ENCODE measurements at places on chromosomes 1 and 21.

GRCh38 chr21:42861848-42862400 lies 17.4 kb downstream of the WDR4 start:
- DNase-seq = no peak

GRCh38 chr1:162952956-162953355 lies 92.0 kb upstream of the CCDC190 start:
- no peak for DNase-seq

- DNase-seq = no peak
Observed at GRCh38 chr1:53589043-53589887, 130.1 kb downstream of the DMRTB1 start.

DNA sequence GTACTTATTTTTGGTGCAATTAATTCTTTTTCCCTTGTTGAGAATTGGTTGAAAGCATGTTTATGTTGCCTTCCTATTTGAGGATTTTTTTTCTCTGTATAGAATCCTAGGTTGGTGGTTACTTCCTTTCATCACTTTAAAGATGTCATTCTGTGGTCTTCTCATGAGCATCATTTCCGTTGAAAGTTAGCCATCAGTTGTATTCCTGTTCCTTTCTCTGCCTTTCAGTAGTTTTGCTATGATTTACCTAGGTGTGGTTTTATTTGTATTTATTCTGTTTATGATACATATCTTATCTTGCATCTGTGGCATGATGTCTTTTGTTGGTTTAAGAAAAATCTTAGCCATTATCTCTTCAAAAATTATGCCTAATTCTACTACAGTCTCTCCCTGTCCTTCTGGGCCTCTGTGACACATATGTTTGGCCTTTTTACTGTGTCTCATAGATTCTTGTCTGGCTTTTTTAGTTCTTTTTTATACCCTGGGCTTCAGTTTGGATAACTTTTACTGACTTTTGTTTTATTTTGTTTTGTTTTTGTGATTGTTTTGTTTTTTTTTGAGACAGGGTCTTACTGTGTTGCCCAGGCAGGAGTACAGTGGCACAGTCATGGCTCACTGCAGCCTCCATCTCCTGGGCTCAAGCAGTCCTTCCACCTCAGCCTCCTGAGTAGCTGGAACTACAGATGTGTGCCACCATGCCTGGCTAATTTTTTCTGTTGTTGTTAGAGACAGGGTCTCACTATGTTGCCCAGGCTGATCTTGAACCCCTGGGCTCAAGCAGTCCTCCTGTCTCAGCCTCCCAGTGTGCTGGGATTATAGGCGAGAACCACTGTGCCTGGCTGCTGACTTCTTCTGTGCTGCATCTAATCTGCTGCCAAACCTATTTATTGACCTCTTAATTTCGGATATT lies 24.1 kb downstream of the PTGFRN start:
- DNase-seq = no peak

DNA sequence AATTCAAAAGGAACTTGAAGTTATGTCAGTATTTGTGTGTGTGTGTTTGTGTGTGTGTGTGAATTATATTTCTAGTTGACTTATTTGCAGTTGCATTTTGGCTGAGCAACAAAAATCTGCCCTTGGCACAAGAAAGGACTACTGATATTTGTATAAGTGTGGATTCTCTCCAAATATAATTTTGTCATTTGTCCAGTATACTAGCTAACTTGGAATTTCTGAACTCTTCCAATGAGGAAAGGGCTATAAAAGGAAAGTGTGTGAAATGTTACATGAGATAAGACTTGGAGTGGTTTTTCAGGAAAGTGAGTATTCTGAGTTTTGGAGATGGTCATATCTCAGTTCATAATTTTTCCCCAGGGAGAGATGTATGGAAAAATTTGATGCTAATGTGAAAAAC lies 1384.1 kb upstream of the B3GALT2 start:
- no peak for DNase-seq

GRCh38 chr1:67937651-67938050 lies 104.4 kb upstream of the GNG12 start:
- DNase-seq = no peak

DNA sequence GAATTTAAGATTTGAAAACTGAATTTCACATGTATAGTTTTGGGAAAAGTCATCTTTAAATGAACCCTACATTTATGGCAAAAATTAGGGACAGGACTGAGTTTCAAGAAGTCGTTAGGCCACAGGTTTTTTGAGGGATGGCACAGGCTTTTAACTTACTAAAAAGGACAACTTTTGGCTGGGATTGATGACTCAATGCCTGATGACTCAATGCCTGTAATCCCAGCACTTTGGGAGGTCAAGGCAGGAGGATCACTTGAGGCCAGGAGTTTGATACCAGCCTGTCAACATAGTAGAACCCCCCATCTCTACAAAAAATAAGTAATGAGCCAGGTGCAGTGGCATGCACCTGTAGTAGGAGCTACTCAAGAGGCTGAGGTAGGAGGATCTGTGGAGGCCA lies 15.9 kb downstream of the UCK2 start:
- no peak for DNase-seq

- DNase-seq = no peak
Observed at GRCh38 chr1:34290831-34291230, 114.1 kb downstream of the C1orf94 start.

GRCh38 chr1:47431534-47431933 lies 6.3 kb upstream of the FOXD2 start:
- no peak for DNase-seq

- no peak for DNase-seq
Observed at GRCh38 chr1:84749427-84749826, 59.2 kb upstream of the SSX2IP start.

DNA sequence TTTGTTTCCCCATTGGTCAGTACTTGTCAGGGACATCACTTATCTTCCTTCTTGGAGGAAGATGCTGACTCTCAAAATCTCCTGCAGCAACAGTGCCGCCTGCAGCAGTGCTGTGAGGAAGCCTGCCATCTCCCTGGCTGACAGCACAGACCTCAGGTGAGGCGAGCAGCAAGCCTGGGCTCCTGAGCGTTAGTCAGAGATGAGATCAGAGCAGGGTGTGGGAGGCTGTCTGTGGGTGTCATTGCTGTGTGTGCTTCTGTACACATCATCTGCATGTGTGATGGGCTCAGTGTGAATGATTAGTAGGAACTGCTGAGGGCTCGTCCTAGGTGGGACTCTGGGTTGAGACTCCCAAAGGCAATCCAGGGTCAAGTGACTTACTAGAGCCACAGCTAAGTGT lies 6.1 kb downstream of the STRIP1 start:
- no peak for DNase-seq

GRCh38 chr1:77375541-77375940 lies 93.7 kb downstream of the AK5 start:
- DNase-seq = no peak

DNA sequence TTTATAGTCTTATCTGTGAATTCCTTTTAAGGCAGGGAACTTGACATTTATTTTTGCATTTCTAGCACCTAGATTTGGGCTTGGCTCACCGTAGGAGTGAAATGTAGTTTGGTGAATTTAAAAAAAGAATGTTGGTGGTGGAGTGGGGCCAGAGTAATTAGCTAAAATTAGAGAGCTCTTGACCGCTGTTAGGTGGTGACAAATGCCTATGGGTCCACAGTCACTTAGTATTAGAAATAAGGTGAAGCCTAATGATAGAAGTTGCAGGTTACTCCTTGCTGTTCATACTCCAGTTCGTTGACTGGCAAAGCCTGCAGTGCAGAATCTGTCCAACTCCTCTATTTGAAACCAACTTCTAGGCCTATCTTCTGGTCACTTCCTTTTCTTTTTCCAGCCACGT lies 318.8 kb upstream of the NRIP1 start:
- no peak for DNase-seq

DNA sequence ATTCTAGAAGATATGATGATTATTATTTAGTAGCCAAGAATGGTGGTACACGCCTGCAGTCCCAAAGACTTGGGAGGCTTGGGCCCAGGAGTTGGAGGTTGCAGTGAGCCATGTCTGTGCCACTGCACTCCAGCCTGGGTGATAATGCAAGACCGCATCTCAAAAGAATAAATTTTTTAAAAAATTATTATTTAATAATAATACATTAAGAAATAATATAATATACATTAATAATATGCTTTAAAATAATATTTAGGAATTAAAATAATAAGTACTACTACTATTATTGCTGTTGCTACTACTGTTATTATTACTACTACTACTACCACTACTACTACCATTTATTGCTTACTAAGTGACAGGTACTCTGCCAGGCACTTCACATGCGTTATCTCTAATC lies 27.2 kb downstream of the CCDC30 start:
- DNase-seq = no peak

GRCh38 chr1:1167841-1168450 lies 5.7 kb upstream of the TTLL10 start:
- no peak for DNase-seq

GRCh38 chr1:93552741-93553455 lies 105.0 kb downstream of the FNBP1L start:
- DNase-seq = no peak

DNA sequence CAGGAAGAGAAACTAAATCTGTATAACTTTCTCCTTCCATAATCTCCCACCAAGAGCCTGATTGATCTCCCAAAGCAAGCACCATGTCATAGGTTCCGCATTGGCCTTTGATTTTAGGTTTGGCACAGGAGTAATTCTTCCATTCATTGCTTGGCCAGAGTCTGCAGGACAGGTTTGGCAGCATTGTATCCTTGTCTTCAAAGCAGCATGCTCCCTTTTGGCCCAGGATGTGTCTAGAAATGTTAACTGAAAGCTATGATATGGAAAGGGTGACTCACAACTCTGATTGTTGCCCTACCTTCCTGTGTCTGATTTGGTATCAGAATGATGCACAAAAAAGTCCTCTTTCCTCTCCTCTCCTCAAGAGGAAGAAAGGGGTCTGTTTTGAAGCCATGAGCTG lies 824.3 kb upstream of the PRMT6 start:
- DNase-seq = no peak

GRCh38 chr1:203373991-203374390 lies 23.1 kb upstream of the FMOD start:
- DNase-seq = no peak

DNA sequence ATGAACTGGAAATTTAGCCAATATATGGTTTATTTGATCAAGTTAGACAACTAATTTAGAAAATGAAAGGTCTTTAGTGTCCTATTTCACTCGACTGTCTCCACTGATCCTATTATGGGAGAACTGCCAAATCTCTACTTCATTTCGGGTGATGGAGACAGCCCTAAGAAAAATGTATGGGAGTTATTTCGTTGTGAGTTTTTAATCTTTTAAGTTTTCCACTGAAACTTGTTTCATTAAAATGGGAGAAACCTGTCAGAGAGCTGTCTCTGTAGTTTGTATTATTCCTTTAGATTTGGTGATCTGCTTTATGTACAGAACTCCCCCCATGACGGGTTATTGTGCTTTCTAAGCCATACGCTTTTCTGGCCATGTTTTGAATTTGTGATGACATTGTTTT lies 899.7 kb downstream of the ADGRL2 start:
- no peak for DNase-seq

GRCh38 chr1:70034403-70034802 lies 171.0 kb downstream of the LRRC40 start:
- no peak for DNase-seq

DNA sequence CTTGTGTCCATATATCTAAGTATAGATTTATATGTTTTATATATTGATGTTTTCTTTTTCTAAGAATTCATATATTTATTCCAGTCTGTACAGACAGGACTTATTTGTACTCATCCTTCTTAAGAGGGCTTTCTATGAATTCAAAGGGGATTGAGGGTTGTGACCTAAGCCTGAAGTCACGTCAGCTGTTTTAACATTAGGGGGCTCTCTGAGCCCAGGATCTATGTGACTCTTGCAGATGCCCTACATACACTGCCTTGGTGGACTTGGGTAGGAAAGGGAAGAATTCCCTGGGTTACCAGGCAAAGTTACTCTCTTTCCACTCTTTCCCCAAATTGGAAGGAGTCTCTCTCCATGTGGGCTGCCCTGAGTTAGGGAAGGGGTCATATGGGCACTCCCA lies 283.8 kb upstream of the DAB1 start:
- DNase-seq = no peak

DNA sequence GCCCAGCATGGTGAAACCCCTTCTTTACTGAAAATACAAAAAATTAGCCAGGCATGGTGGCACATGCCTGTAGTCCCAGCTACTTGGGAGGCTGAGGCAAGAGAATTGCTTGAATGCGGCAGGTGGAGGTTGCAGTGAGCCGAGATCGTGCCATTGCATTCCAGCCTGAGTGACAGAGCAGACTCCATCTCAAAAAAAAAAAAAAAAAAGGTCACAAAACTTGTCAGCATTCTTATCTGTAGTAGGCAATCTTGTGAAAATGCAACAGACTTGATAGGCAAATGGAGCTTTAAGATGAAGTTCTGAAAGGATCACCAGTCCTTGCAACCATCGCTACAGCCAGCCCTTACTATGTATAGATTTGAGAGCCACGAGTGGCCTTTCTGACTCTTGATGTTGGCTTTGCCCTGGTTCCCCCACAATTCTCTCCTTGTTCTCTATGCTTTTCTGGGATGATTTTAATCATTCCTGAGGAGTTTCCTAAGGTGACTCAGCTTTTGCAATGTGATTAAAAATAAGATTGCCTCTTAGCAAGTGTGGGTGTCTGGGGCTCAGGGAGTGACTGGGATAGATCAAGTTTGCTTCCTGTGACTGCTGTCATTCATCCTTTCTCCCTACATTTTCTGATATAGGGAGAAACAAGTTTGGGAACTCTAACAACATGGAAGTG lies 7.1 kb upstream of the MAP1LC3C start:
- DNase-seq = peak; percentile 72

DNA sequence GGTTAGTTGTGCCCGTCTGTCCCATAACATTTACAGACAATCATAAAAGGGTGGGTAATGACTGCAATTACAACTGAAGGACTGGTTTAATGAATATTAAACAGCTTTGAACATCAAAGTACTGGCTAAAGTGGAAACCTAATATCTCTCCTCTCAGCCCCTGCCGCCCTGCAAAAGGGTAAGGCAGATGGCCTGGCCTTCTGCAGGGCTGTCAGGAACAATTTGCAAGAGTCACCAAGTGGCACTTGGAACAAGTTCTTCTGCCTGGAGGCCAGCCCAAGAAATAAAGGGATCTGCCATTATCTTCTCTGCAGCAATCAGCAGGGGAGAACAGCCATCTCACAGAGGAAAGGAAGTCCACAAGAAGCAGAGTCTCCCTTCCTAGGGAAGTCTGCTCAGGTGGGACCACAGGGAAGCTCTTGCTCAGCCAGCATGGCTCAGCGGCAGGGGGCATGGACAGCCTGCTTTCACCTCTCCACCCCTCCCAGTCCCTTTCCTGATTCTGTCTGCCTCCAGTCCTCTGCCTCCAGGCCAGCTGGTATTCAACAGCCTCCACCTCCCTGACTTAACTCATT lies 96.1 kb downstream of the TRABD2B start:
- DNase-seq = no peak

DNA sequence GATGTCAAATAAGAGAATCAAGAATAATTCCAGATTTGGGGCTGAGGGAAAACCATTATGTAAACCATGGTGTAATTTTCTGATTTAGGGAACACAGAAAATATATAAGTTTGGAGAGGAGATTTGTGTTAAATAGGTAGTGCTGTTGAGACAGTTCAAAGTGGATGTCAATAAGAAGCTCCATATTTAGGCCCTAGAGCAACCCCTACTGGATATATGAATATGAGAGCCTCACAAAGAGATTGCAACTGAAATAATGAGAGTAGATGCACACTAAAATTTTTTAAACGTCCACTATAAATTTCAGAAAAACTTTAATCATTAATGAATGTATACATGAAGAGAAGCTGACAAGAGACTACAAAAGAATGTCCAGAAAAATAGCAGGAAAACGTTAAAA lies 1447.8 kb upstream of the PRMT6 start:
- DNase-seq = no peak

Measured in caudate nucleus (tissue), 63 donors.